Stimulated activated CD4-positive, alpha-beta T cell treated with anti-CD3 and anti-CD28 coated beads, Interleukin-1b, Interleukin-23, amount 100 ng/mL, for 1 hour (primary cell): ENCODE measurements at places on chromosomes 7 and 10.

GRCh38 chr10:104515678-104516199, 125.4 kb upstream of the SORCS3 start:
- no peak for DNase-seq

- no peak for DNase-seq
Measured at GRCh38 chr7:135490783-135491182, 19.1 kb downstream of the CNOT4 start.

- DNase-seq: no peak
Measured at GRCh38 chr7:151964951-151965350, 8.7 kb downstream of the GALNTL5 start.

DNA sequence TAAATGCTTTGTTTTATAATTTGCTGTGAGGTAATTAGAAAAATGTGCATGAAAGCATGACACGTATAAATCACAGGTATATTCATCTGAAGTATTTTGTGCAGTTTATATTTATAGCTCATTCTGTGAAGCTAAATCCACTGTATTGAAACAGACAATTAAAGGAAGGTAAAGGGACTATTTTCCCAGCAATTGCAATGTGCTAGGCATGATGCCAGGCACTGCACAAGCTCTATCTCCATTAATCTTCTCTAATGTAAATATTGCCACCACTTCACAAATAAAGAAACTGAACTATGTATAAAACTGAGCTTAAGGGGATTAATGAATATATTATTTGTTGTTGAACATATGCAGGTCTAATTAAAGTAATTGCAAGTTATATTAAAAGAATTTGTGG, 1012.5 kb downstream of the NRG3 start:
- no peak for DNase-seq

DNA sequence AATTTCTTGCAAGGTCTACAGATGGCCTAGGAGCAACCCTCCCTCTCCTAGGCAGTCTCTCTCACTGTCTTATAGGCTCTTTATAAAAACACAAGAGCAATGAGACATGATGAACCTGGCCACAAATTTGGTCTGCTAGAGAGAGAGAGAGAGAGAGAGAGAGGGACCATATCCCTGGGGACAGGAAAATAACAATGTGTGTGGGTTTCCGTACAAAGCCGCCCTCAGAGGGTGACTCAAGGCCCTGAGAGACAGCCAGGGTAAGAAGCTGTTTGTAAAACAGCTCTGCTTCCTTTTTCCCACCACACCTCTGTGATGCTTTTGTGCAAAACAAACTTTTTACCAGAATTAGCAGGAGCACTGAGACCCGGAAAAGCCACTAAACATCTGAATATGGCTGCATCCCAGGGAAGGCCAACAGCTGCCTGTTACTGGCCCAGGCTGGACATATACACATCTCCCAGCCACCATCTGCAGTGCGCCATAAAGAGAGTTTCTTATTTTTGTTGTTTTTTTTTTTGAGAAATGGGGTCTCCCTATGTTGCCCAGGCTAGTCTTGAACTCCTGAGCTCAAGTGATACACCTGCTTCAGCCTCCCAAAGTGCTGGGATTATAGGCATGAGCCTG, 18.4 kb downstream of the GIMAP5 start:
- peak; percentile 72 for DNase-seq

- DNase-seq: no peak
Measured at GRCh38 chr7:146208492-146208891, 91.9 kb downstream of the CNTNAP2 start.

DNA sequence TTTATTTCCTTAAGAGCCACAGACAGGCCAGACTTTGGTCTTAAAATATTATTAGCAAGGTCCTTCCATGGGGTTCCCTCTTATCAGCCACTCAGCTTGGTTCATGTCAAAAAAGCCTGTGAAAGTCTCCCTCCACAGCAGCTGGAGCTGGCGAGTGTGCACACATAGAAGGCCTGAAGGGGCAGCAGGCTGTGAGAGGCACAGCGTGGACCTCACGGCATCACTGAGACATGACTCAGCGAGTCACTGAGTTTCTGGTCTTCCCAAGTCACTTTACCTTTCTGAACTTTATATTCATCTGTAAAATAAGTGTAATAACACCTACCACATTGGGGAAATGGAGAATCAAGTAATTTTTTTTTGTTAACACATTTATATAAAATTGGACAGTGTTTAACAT, 8.7 kb downstream of the TAF3 start:
- no peak for DNase-seq

DNA sequence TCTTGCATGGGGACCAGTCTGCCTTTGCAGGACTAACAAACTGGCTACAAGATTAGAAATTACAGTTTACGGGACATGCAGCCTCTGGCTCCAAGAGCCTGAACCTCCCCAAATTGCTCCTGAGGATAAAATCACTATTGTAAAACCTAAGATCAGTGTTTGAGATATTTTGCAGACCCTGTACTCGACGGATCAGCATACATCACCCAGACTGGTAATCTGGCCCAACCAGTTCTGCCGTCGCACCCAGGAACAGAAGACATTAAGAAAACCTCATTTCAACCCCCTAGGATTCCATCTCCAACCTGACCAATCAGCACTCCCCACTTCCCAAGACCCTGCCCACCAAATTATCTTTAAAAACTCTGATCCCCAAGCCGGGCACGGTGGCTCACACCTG, 27.1 kb upstream of the DNMBP start:
- DNase-seq: no peak

DNA sequence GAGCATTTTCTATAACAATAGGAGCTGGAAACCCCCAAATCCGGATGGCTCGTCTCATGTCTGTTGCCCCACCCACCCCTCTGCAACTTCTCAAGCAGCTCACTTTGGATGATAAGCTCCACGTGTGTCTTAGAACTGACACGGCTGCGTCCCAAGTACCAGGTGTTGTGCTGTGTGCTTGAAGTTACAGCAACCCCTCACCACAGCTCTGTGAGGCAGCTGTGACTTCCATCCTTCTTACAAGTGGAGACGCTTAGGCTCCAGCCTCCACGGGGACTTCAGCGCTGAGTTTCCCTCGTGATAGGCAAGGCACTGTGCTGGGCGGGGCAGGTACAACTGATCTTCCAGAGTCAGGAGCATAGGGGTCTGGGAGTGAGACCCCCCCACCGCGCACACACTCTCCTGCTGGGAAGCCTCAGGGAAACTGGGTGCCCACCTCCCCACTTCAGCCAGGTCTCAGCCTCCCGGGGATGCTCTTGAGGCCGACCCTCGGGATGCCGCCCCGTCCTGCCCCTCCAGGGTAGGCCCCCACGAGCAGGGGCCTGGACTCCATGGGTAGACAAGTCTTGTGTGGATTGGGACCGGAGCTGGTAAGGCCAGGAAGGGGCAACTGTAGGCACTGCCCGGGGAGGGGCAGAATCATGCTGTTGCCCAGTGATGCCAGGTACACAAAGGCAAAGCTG, 31.4 kb downstream of the EN2 start:
- DNase-seq: no peak

DNA sequence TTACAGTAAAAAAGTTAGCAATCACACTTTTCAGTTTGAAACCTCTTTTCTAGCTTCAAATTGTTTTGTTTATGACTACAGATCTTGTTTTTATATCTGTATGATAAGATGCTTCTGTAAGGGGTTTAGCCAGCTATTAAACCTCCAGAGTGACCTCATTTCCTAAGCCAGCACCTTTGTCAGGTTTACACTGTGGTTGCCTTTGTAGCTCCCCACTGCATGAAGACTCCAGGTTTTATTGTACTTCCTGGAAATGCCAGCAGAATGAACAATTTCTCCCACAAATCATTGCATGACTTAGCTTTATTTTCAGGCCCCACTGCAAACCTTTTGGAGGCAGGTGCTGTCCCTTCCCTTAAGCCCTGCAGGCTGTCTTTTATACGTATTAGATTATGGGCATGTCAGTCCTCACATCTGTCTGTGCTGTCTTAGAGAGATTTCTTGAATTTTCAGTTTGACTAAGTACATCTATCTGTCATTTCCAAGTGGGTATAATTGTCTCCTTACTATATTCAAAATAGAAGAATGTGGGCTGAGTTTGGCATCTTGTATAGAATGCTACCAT, 8.2 kb upstream of the AGR3 start:
- DNase-seq: no peak

DNA sequence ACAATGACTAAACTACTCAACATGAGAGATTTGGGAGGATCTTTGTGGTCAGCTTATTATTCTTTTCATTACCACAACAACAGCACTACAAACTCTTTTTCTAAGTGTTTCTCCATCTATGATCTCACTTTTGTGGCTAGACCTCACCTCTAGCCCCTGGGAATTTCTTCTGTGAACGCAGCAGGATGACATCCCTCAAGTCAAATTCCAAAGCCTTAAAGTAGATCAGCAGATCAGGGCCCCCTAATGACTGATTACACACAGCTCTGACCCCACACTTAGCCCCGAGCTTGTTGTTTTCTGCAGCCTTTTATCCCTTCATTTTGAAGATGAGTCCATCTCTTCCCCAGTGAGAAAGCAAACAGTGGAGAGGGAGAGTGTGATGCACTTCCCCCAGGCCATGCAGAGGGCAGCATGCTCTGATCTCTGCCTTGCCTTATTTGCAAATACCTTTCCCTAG, 27.3 kb downstream of the TFAM start:
- DNase-seq: no peak

- DNase-seq: no peak
Measured at GRCh38 chr7:121853307-121853706, 19.7 kb upstream of the PTPRZ1 start.

- DNase-seq: no peak
Measured at GRCh38 chr7:108293149-108293612, 163.0 kb upstream of the LAMB4 start.

DNA sequence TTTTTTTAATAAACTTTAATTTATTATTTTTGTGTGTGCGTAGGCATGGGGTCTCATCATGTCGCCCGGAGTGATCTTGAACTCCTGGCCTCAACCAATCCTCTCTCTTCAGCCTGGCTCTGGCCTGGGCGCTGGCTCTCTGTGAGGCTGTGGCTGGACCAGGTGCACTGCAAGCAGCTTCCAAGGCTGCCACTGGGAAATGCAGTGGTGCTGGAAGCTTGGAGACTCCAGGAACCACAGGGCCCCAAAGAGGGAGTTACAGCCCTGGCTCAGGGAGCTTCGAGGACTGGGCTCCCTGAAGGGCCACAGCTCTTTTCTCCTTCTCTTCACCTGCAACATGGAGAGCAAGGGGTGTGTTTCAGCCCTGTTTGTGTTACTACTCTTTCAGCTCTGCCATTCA, 36.7 kb upstream of the BNIP3 start:
- no peak for DNase-seq

- DNase-seq: no peak
Measured at GRCh38 chr7:5692112-5692844, 89.2 kb downstream of the RNF216 start.

DNA sequence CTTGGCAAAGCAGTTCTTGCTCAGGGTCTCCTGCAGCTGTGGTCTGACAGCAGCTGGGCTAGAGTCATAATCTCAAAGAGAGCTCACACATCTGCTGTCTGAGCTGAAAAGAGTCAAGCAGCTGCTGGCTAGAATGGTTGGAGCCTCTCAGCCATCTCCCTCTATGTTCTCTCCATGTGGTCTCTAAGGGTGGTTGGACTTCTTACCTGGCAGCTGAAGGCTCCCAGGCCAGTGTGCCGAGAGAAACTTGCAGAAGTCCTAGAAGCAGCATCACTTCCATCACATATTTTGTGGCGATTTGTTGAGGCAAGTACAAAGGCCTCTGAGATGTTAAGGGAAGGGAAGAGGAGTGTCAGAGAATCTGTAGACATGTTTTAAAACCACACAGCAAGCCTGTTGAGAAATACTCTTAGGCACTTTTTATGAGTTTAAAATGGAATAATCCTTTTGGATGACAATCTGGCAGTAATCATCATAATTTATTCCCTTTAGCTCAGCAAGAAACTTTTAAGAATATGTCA, 93.2 kb downstream of the REEP3 start:
- DNase-seq: no peak

DNA sequence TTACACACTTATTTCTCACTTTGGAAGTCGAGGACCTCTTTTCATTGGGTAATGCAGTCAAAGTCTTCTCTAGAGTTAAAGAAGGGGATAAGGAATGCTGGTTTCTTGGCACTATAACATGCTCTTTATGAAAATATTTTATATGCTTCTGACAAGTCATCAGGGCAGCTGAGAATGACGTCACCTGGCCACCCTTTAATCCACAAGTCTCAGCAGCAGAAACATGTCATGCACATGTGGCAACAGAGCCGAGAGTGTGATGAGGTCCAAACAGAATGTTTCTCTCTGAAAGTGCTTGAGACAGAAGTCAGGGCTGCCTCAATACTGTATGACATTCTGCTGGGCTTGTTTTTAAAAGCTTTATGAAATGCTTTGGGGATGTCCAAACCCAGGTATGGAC, 63.5 kb upstream of the C10orf90 start:
- DNase-seq: no peak

GRCh38 chr10:110013630-110014293, 6.0 kb downstream of the ADD3 start:
- no peak for DNase-seq

GRCh38 chr7:79789584-79790345, 336.3 kb upstream of the MAGI2 start:
- no peak for DNase-seq

- no peak for DNase-seq
Measured at GRCh38 chr10:33461295-33461640, 126.8 kb upstream of the NRP1 start.

- no peak for DNase-seq
Measured at GRCh38 chr10:34008656-34009055, 674.2 kb upstream of the NRP1 start.

DNA sequence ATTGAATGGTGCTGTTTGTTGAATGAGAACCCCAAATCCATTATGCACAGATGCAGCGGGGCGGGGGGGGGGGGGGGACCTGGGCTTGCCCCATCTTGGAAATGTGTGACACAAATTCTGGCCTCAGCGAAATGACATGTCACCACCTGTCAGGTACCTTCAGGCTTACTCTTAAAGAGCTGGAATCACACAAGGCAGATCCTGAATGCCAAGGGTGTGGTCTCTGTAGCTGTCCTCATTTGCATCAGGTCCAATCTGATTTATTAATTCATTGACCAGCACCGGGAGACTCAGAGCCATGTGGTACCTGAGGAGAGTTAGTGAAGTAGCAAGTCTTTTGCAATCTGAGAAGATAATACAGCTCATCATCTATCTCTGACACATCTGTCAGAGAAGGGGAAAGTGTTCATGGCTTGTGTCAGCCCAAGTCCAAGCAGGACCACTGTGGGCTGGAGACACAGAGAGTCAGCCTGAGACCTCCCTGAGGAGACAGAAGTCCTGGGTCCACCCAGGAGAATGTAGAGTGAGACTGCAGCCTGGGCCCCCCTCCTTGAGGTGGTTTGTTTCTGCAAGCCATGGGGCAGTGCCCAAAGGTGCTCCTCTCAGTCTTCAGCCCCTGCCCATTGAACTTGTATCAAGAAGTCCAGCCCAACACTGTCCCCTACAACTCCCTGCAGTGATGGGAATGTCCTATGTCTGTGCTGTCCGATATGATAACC, 46.7 kb downstream of the ADCYAP1R1 start:
- DNase-seq: no peak

- DNase-seq: no peak
Measured at GRCh38 chr7:30595436-30596013, 847 bp downstream of the GARS1 start.
